CD8-positive, alpha-beta T cell (primary cell): ENCODE measurements at places on chromosomes 13 and 19. TPM values are rescaled to one million over a fixed set of nuclear protein-coding genes. Genes with fewer than 3 reads are reported as not detected.

The CGB8 gene
- total RNA-seq, result not detected

The MYO1F gene
- 76.8 TPM for total RNA-seq

The ZNF625 gene
- total RNA-seq, result 0.47 TPM

The CKM gene
- not detected for total RNA-seq

The ZNF813 gene
- total RNA-seq, result 3.8 TPM

The NAXD gene
- 23.4 TPM for total RNA-seq

The RASGRP4 gene
- not detected for total RNA-seq

The VSTM2B gene
- not detected for total RNA-seq

The PRSS57 gene
- not detected for total RNA-seq

The DCT gene
- total RNA-seq, result 0.28 TPM

The PSG7 gene
- total RNA-seq, result not detected

The OR10H1 gene
- not detected for total RNA-seq

The C19orf81 gene
- not detected for total RNA-seq

The FXYD1 gene
- 2.4 TPM for total RNA-seq

The ZNF585A gene
- total RNA-seq, result 5.3 TPM

The MISP gene
- not detected for total RNA-seq

The ODAD3 gene
- total RNA-seq, result not detected

The KRTDAP gene
- total RNA-seq, result not detected

The FGF9 gene
- total RNA-seq, result 8.2 TPM

The HMG20B gene
- 37.8 TPM for total RNA-seq

The ZNF583 gene
- 2.4 TPM for total RNA-seq

The CD70 gene
- total RNA-seq, result 1.7 TPM

The CD22 gene
- 7.9 TPM for total RNA-seq
